Epithelial cell of proximal tubule (primary cell): ENCODE measurements at places on chromosomes 11 and 22.

DNA sequence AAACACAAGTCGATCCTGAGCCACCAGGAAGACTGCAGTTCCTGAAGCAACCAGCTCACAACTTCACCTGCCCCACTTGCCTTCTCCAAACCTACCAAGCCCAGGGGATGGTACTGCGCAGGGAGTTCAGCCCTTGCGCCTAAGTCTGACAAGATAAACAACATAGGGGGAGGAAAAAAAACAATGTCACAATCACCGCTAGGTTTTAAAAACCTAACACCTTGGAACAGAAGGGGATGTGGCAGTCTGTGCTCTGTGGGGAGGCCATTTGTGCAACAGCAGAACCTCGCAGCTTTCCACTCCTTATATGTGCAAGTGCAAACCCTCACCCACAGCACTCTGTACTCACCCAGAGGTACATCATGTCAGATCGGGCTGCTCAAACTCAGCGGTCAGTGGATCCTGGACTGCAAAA, 134.2 kb downstream of the RBFOX2 start:
- no peak for DNase-seq

GRCh38 chr11:63670433-63671321, 499 bp downstream of the ATL3 start:
- peak; percentile 18 for DNase-seq

GRCh38 chr11:63551889-63552266, 11.3 kb downstream of the PLAAT2 start:
- DNase-seq, result no peak

GRCh38 chr22:30474683-30475424, 3.0 kb upstream of the SEC14L3 start:
- DNase-seq, result no peak

- DNase-seq, result no peak
These were observed 908.6 kb downstream of the NTM start for GRCh38 chr11:132278801-132279574.

DNA sequence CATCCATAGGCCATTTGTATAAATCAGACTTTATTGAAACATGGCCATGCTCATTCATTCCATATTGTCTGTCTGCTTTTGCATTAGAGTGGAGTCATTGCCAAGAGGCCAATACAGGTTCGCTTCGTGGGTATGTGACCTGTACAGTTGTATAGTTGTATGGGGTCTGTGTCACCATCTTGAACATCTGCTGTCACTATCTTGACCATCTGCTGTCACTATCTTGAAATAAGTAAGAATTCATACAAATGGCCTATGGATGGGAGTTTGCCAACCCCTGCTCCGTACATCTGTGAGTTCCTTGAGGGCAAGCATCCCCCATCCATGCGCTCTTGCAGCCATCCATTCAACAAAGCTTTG, 44.4 kb upstream of the ANO1 start:
- DNase-seq, result no peak

DNA sequence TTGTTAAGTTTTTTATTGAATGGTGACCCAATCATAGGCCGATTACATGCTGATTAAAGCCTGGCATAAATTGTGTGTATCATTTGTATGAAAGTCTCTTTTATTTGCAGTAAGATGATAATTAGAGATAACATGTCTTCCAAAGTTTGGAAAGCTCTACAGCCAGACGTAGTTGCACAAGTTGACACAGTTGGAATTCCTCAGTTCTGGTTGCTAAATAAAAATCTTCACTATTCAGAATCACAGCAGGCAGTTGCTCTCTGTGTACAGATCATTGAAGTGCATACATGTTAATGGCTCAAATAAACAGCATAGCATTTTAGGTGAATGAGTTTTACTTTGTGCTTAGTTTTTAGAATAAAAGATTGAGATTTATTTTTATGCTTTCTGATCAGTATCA, 69.5 kb downstream of the ARHGAP42 start:
- DNase-seq, result no peak

- no peak for DNase-seq
These were observed 102.4 kb upstream of the TIMP3 start for GRCh38 chr22:32699001-32699582.

DNA sequence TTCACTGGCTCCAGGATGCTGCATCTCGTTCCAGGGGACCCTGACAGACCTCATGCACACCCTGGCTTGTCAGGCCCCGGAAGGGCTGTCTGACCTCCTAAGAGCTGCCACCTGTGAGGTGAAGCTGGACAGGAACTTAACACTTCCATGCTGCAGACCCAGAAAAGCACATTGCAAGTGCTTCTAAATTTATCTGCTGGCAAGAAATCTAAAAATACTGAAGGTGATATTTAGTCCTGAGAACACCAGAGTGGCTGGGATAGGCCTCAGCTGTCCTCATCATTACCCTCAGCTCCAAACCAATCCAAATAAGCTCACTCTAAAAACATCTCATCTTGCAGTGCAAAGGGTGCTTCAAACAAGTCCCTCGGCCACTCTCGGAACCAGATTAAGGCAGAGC, 46.7 kb downstream of the ABTB2 start:
- DNase-seq, result no peak

- DNase-seq, result no peak
These were observed 3.3 kb downstream of the BRD1 start for GRCh38 chr22:49824185-49824925.

GRCh38 chr22:36544107-36544620, 15.2 kb upstream of the EIF3D start:
- no peak for DNase-seq

DNA sequence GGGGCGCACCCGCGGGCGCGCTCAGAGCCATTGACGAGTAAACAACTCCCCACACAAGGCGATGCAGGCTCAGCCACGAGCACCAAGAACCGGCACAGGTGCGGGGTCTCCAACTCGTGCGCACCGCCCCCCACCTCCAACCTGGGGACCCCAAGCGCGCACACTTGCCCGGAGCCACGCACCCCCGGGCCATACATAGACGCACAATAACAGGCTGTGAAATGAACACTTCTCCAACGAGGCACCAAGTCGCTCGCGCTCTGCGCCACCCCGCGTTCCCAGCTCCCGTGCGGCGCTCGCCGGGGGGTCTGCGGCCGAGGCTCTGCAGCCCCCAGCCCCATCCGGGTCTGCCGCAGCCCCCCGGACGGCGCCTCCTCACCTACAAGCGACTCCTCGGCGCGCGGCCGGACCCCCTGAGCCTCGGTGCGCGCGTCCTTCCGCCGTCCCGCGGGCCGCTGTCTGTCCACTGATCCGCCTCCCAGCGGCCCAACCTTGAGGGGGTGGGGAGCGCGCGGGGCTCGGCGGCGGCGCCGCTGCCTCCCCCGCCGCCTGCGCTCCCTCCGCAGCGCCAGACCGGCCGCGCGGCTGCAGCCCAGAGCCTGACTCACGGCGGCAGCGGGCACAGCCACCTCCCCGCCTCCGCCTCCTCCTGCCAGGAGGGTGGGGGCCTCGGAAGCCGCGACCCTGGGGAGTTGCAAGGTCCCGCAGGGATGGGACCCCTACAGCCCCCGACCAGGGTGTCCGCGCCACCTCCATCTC, 1.6 kb downstream of the IFITM10 start:
- DNase-seq, result no peak
